ENCODE measurements at places on chromosomes 5 and 9. TPM values are rescaled to one million over a fixed set of nuclear protein-coding genes. Genes with fewer than 3 reads are reported as not detected.

DNA sequence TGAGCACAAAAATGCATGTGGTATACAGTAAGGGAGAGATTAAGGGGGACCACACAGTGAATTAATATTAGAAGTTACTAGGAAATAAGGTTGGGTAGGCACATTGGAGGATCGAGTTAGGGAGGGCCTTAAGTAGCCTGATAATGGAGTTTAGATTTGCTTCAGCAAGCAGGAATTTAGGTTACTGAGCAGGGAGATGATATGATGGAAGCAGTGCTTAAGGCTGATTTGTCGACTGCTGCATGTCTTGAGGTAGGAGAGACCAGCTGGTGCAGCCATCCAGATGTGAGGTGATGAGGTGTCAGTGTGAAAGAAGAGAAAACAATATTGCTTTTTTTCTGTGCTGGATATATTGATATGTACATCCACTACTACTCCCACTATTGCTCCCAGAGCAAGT lies 55.2 kb upstream of the ACTBL2 start:
- no peak for DNase-seq

- DNase-seq = no peak
Observed at GRCh38 chr9:70557661-70558369, 143.4 kb upstream of the KLF9 start.

GRCh38 chr5:14244721-14245120 lies 101.6 kb downstream of the TRIO start:
- DNase-seq = no peak

The LURAP1L gene
- total RNA-seq = 23.3 TPM

- DNase-seq = no peak
Observed at GRCh38 chr5:111502956-111503355, 9.4 kb downstream of the STARD4 start.

- no peak for DNase-seq
Observed at GRCh38 chr5:15539951-15540350, 40.0 kb downstream of the FBXL7 start.

GRCh38 chr9:37364751-37365360 lies 57.6 kb upstream of the GRHPR start:
- no peak for DNase-seq

The OR13C9 gene
- not detected for total RNA-seq

DNA sequence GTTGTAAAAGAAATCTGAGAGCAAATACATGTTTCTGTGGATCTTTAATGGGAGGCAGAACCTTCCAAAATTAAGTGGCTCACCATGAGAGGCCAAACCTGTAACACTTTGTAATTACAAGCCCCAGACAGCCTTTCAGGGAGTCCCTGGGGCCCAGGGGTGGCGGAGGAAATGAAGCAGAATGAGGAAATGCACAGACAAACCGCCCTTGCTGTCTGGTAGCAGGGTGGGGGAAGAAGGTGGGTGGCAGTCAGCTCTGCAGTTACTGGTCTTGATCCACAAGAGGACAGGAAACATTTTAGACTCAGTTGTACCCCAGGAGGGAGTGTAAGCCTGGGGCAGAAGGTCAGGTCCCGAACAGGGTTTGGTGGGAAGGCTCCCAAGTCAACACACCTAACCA lies 6.5 kb downstream of the ARL14EPL start:
- no peak for DNase-seq

GRCh38 chr9:23541976-23542375 lies 284.1 kb downstream of the ELAVL2 start:
- DNase-seq = no peak

DNA sequence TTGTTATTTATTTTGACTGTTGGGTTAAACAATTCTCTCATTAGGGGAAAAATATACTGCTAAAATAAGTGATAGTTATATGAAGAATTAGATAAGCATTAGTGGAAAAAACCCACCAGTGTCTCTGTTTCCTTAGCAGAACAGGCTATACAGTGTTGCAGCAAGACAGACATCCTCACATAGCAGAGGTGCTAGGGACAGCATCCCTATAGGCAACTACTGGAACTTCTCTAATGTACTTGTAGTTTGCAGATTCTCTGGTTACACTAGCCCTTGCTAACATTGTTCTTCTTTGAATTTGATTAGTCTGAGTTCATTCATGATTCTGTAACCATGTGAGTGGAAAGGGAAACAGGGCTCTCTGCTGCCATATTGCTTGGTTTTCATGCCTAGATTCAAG lies 661.8 kb upstream of the RGMB start:
- no peak for DNase-seq

GRCh38 chr9:74357577-74357976 lies 139.6 kb upstream of the RORB start:
- no peak for DNase-seq

DNA sequence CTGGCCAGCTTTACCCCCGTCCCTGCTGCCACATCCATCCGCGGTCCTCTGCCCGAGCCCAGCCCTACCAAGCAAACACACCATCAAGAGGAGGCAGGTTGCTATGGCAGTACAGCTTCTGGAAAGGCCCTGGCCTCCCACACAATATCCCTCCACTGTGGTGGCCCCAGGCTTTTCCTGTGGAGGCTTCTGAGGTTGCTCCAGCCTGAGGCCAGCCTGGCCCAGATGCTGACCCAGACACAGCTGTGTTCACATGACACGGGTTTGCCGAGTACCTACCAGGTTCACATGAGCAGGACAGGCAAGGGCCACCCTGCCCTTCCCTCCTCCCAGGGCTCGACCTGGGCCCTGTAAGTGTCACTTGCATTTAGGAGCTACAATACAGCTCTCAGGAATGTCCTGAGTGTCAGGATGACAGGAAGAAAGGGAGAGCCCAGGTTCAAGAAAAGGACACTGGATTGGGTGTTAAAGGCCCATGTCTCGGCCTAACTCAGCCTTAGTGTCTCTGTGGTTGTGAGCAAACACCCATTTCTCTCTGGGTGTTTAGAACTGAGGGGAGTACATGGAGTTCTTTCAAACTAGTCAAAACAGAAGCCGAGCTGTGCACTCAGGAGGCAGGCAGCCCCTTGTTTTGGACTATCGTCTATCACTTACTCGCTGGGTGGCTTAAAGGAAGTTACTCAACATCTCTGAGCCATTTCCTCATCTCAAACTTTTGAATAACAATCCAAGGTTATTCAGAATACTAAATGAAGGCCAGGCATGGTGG lies 40.2 kb downstream of the NAIF1 start:
- no peak for DNase-seq

GRCh38 chr9:89591274-89592212 lies 13.3 kb upstream of the GADD45G start:
- no peak for DNase-seq

GRCh38 chr5:32443145-32443540 lies 1.4 kb downstream of the ZFR start:
- DNase-seq = no peak

The TPM2 gene
- 199 TPM for total RNA-seq
